ENCODE measurements at places on chromosomes 4 and X.

DNA sequence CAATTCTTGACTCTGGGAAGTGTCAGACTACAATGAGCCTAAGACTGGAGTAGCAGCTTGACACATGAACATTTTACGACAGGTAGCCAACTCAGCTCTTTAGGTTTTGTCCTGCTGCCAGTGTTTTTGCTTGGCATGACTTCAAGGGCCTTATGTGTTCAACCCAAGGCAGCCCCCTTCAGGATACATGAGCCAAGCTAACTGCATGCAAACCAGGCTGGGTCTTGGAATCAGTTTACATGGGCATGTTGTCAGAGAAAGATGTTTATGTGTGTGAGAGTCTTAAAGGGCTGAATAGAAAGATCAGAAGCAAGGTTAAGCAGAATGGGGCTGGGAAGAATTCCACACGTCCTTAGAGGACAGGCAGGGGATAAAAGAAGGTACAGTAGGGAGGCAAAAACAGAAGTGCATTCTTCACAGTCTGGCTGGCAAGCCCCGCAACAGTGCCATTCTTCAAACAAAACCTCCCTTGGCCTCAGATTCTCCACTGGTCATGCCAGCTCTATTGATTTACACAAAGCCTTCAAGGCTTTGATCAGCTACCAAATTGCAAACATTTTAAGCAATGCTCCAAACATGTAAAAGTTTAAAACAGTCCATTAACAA is 97.3 kb downstream of the NKX6-1 start:
- no peak for DNase-seq

- no peak for DNase-seq
Observed at GRCh38 chr4:86855572-86855971, 6.4 kb upstream of the SLC10A6 start.

GRCh38 chrX:110293658-110294057 is 24.2 kb downstream of the AMMECR1 start:
- no peak for DNase-seq

- no peak for DNase-seq
Observed at GRCh38 chrX:147953976-147954375, 27.2 kb upstream of the FMR1NB start.

- no peak for DNase-seq
Observed at GRCh38 chr4:40682290-40683101, 52.8 kb upstream of the RBM47 start.
